ENCODE measurements at places on chromosomes 3 and 15. TPM values are rescaled to one million over a fixed set of nuclear protein-coding genes. Genes with fewer than 3 reads are reported as not detected.
A peak's percentile ranks its signal among the peaks of the same experiment; 100 is the strongest.

The ANKUB1 gene
- total RNA-seq: not detected

The ABI3BP gene
- total RNA-seq: 189 TPM

The TERC gene
- 23.7 TPM for total RNA-seq

- H3K27me3 ChIP-seq: no peaks in the 10 kb centered on the region
- no peak for DNase-seq
- H3K27ac ChIP-seq: no peak overlapping the region
- H3K36me3 ChIP-seq: no peaks in the 10 kb centered on the region
- H3K4me1 ChIP-seq: no peaks in the 10 kb centered on the region
Measured at GRCh38 chr15:50260969-50261496, 4.5 kb downstream of the HDC start.

GRCh38 chr3:185082149-185082548 lies 70.7 kb downstream of the C3orf70 start:
- H3K27me3 ChIP-seq: no peaks in the 10 kb centered on the region
- no peaks in the 10 kb centered on the region for H3K4me1 ChIP-seq
- no peak overlapping the region for H3K4me3 ChIP-seq
- no peak overlapping the region for H3K27ac ChIP-seq

GRCh38 chr3:171328419-171329082 lies 131.7 kb downstream of the TNIK start:
- H3K36me3 ChIP-seq: no peaks in the 10 kb centered on the region
- H3K27me3 ChIP-seq: no peaks in the 10 kb centered on the region
- no peak for DNase-seq
- no peak overlapping the region for H3K27ac ChIP-seq
- no peak overlapping the region for H3K4me3 ChIP-seq
- peaks cover 8% of the 10 kb centered on the region for H3K4me1 ChIP-seq

- no peak for DNase-seq
- no peaks in the 10 kb centered on the region for H3K4me1 ChIP-seq
- H3K36me3 ChIP-seq: no peaks in the 10 kb centered on the region
- H3K4me3 ChIP-seq: no peak overlapping the region
- H3K27me3 ChIP-seq: no peaks in the 10 kb centered on the region
- H3K27ac ChIP-seq: no peak overlapping the region
Measured at GRCh38 chr3:157335233-157336076, 101.2 kb upstream of the PTX3 start.

- H3K27ac ChIP-seq: no peak within 1 kb of the TSS
- H3K4me1 ChIP-seq: peaks cover 3% of the 10 kb centered on the region
- no peaks in the 10 kb centered on the region for H3K36me3 ChIP-seq
- peaks cover 27% of the 10 kb centered on the region for H3K27me3 ChIP-seq
Measured at GRCh38 chr3:40387001-40387894, at the start of gene ENTPD3. ENTPD3 (plus strand) TSS chr3:40387184; CDS start chr3:40388058, 874 bp downstream.

DNA sequence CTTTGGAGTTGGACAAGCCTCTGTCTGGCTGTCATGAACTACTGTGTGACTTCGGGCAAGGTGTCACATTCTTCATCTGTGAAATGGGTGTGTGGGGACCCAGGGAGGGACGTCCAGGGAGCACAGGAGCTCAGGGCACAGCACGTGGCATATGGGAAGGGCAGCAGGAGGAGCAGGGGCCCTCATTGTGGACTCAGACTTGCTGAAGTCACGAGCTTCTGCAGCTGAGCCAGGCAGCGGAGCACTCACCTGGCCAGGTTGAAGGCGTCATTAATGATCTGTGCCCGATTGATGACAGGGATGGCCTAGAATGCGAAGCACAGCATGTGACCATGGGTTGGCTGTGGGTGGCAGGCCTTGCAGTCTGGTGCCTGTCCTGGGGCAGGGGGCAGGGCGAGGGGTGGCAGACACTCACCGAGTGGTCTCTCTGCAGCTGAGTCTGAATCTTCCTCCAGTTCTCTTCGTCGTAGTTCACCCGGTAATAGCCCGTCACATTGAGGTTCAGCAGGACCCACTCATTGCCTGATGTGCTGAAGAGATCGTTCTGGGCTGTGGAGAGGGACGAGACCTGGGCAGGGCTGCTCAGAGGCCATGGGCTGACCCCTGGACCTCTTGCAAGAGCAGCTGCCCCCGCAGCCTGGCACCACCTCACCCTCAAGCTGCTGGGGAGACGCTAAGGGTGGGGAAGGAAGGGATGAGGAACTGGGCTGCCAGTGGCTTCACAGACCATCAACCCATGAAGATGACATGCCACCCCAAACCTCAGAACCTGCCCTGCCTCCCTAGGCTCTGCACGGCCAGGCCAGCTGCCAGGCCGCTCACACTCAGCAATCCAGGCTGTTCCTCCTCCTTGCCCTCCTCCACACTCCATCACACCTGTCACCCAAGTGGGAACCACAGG lies 15.4 kb downstream of the ANPEP start:
- peaks cover 5% of the 10 kb centered on the region for H3K27me3 ChIP-seq
- no peak overlapping the region for H3K27ac ChIP-seq
- H3K4me3 ChIP-seq: no peak overlapping the region
- no peaks in the 10 kb centered on the region for H3K36me3 ChIP-seq
- no peak for DNase-seq
- H3K4me1 ChIP-seq: peaks cover 4% of the 10 kb centered on the region

DNA sequence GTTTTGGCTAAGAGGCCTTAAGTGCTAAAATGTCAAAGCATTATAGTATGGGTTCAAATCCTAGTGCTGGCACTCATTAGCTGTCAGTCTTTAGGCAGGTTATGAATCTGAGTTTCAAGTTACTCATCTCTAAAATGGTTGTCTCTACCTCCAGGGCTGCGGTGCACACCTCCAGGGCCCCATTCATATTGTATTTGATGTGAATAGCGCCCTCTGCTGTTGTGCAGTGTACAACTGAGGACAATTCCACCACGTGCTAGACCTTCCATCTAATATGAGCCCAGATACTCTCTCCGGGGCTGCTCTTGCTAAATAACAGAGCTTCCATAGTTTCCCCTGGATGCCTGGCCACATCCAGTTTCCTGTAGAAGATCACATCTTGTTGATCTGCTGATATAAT lies 54.3 kb downstream of the OXNAD1 start:
- H3K4me3 ChIP-seq: no peak overlapping the region
- DNase-seq: no peak
- H3K36me3 ChIP-seq: peaks cover 58% of the 10 kb centered on the region
- H3K27me3 ChIP-seq: no peaks in the 10 kb centered on the region

- H3K27ac ChIP-seq: peak overlapping the region; percentile 10
- no peaks in the 10 kb centered on the region for H3K27me3 ChIP-seq
Measured at GRCh38 chr15:74036271-74037170, 42.0 kb downstream of the PML start.

DNA sequence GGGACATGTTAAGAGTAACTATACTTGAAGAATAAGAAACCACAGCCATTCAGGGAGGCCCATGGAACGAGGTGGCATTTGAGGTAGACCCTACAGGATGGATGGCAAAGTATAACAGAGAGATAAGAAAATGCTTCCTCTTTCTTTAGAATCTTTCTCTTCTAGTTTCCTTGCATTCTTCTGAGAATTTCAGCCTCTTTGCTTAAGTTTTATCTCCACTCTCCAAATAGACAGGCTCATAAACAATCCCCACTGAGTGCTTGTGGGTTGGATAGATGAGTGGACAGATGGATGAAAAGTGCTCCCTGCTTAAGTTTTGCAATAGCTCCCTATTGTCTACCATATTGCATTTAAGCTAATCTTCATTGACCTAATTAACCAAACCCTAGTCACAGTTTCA lies 103.7 kb downstream of the MEX3B start:
- no peaks in the 10 kb centered on the region for H3K27me3 ChIP-seq
- no peak for DNase-seq
- no peak overlapping the region for H3K4me3 ChIP-seq

DNA sequence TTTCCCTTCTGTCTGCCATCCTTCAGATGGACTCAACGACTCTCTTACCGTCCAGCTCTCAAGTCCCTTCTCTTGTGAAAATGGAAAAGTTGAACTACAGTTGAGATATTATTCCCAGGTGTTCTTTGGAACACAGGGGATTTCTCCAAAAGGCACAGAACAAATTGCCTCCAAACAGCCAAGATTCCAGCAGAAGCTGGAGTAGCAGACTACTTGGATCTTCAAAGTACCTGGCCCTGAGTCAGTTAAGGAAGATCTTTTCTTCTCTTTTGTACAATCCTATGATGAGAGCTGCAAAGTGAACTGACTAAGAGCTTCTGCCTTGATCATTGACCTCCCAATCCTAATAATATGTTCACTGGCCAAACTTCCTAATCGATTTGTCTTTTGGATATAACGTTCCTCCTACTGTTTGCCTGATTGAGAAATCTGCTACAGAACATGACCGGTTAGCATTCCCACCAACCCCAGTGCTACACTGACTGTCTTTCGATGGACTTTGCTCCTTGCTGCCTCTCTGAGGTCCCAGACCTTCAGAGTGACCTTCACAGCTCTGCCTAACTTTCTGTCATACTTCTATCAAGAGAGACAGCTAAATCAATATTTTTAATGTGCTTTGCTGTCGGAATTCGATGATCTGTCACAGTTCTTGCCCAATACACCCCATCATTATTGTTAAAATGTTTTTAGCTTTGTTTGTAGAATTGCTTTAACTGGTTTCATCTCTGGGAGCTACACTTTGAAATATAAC lies 21.9 kb downstream of the PAQR9 start:
- H3K36me3 ChIP-seq: no peaks in the 10 kb centered on the region
- no peak overlapping the region for H3K4me3 ChIP-seq
- no peak for DNase-seq
- peaks cover 14% of the 10 kb centered on the region for H3K27me3 ChIP-seq
- no peak overlapping the region for H3K27ac ChIP-seq
- H3K4me1 ChIP-seq: no peaks in the 10 kb centered on the region

All from muscle of leg (tissue), 16 donors.